ENCODE measurements at places on chromosomes 7 and 10.

GRCh38 chr10:24929056-24929544 lies 23.3 kb downstream of the PRTFDC1 start:
- DNase-seq, result no peak

DNA sequence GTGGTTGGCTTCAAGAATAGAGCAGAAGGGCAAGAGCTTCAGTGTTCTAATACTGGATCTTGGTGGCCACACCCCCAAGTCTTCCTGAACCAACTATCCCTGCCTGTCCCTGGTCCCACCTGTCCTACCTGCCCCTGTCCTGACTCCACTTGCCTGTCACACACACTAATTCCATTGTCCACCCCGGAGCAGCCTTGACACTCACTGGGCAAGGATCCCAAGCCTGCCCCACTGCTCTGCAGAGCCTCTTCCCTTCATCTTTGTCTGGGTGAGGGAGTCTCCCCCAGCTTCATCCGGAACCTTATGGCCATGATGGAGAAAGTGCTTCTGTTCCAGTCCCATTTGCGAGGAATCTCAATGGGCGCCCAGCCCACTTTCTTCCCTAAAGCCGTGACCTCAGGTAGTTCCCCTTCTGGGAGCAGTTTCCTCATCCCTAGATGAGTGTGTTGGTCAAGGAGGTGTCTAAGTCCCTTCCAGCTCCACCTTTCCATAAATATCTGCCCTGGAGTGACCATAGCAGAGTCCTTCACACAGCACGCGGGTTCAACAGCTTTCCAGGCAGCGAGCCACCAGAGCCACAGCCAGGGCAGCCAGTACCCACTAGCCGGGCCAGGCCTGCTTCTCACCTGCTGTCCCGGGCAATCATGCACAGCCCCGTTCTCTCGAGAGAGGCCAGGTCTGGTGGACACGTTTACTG lies 61.5 kb downstream of the VIPR2 start:
- DNase-seq, result no peak

DNA sequence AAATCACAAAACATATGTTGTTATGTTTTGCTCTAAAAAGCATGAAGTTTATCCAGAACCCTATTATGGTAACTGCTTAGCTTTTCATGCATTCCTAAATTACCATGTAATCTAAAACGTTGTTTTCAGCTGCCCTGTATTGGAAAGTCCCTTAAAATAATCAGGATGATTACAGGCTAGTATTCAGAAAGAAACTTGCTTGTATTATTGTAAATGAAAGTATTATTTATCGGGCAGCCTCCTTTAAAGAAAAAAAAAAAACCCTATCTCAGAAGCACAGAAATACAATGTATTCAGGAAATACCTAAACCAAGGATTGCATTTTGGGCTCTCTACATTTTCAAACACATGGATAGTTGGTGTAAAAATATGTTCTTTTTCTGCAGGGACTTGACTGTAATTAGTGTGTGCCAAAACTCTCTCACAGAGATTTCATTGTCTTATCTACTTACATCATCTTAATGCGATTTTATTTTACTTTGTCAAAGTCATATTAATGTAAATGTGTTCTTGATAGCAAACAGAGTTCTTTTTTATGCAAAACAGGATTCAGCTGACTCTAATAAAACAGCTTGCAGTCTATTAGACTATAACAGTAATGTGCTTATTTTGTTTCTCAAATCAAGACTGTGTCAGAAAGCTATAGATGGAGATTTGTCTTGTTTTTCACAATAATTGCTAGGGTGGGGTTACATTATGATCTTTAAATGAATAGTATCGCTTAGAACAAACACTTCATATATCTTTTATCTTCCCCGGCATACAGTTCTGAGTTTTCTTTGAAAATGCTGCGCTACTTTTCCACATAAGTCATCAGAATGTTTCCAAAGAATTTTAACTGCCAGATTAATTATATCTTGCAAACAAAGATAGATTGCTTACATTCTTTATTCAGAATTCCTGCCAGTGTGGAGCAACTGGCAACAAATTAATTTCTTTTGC lies 65.3 kb upstream of the ARID5B start:
- DNase-seq, result no peak

DNA sequence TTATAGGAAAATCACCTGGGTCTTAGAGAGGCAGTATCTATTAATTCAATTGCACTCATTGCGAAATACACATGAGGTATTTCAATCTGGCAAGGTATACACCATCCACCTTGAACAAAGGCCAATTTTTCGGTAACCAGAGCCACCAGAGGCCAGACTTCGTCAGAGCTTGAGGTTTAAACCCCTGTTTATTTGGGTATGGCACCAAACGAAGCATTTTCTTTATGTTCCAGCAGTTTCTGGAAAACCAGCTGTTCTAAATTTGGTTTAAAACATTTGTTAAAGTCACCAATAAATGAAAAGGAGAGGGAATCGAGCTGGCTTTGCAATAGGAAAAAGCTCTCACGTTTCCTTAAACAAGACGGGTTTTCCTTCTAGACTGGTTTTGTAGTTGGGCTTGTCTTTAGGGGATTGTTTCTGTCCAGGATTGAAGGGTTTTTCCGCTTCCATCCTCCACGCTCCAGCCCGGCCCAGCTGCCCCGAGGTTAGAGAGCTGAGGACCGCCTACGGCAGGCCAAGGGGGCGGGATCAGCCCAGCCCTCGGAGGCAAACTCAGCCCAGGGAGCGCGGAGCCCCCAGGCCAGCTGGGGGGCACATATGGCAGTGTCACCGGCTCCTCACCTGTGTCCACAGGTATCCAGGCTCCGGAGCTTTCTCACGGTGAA lies 539.4 kb upstream of the MGMT start:
- DNase-seq, result no peak

DNA sequence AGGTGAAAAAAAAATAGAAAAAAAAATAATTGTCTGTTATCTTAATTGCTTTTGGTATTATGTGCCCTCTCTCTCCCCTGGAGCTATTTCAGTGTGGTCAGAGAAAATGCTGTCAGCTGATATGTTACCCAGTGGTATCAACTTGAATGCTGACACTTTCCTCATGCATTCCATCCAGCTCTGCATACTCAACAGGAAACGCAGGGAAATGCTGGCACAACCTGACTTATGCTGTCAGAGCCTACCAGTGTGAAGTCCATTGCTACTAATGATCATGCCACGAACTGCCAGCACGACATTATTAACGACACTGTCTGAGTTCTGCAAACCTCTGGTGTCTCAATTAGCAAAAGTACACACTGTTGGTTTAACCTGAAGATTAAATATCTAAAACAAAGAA lies 182.8 kb downstream of the ZWINT start:
- no peak for DNase-seq

DNA sequence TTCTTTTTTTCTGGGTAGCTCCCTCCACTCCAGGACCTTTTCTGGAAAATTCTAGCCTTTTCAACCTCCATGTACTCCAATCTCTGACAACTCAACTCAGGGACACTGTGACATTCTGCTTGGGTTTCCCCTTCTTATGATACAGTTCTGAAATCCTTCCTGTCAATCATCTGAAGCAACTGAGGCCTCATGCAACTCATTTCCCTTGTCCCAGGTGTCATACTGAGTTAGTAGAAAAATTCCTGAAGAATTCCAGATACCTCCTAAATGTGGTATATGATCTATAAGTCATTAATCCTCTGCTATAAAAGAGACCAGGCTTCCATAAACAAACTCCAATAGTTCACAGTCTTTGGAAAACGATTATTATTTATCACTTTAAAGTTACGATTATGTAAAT lies 43.0 kb upstream of the MYO3A start:
- no peak for DNase-seq

- no peak for DNase-seq
Measured at GRCh38 chr10:68154211-68154497, 44.9 kb downstream of the MYPN start.

DNA sequence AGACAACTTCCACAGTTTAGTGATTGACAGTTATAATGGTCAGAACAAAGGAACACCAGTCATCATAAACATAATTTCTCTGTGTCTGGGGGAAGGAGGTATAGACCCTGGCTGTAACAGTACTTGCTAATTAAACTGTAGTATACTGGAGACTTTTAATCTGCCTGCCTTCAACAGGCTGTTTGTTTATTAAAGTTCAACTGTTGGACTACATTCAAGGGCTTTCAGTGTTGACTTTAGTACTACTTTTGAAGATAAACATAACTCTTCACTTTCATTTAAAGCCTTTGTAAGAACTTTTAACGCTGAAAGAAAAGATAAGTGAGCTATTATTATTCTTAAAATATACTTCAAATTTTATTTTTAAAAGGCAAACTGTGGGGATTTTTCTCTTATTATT lies 15.5 kb upstream of the PTTG1IP2 start:
- DNase-seq, result no peak

GRCh38 chr10:49329146-49329505 lies 30.2 kb downstream of the C10orf71 start:
- no peak for DNase-seq

- DNase-seq, result no peak
Measured at GRCh38 chr7:119482209-119482608, 790.8 kb upstream of the KCND2 start.

DNA sequence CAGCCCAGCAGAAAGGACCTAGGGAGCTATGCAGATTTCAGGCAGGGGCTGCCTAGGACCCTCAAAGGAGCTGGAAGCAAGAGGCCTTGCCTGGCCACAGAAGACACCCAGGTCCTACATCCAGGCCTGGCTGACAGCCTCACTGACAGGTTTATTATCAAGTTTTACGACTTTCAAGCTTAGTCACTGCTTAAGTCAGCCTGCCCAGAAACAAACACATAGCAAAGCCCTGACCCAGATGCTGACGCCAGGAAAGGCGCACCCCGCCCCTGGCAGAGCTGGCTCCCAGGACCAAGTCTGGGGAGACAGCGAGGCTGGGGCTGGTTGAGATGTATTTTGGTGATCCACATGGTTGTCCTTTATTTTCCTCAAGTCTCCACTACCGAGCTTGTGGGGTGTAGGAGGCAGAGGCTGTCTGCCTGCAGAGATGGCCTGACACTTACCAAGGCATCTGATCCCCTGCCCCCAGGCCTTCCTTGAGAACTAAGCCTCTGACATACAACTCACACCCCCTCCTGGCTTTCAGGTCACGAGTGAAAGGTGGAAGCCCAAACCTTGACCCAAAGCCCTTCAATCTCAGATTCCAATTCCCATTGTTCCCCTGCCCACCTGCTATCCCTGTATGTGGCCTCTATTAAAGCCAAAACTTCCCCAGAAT lies 80.7 kb upstream of the EMX2 start:
- DNase-seq, result no peak

DNA sequence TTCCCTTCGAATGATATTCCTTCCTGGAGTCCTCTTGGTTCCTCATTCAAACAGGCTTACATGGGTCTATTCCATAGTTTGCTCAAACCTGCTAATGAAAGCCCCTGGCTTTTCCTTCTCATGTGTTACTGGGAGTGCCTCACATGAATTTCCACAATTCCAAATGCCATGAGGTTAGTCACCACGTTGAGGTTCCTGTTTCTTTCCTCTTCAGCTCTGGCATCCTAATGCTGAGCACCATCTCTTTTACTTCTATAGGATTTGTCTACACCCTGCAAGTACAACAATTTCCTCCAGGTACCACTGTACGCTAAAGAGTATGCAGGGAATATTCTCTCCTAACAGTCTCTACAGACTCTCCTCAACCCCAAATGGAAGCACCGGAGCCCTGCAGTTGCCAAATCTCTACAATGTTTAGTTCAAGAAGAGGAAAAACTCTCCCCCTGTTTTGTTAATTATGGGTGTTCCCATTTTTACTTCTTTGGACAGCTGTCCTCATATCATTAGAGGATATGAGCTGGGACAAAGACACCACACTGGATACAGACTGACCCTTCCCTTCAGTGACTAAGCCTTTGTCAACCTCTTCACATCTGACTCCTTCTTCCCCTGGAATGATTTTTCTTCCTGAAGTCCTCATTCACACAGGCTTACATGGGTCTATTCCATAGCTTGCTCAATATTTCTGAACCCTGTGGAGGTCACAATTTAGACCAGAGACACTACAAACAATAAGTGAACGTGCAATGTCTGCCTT lies 145.8 kb upstream of the BET1 start:
- no peak for DNase-seq

- DNase-seq, result no peak
Measured at GRCh38 chr7:55099066-55099820, 80.4 kb downstream of the EGFR start.

DNA sequence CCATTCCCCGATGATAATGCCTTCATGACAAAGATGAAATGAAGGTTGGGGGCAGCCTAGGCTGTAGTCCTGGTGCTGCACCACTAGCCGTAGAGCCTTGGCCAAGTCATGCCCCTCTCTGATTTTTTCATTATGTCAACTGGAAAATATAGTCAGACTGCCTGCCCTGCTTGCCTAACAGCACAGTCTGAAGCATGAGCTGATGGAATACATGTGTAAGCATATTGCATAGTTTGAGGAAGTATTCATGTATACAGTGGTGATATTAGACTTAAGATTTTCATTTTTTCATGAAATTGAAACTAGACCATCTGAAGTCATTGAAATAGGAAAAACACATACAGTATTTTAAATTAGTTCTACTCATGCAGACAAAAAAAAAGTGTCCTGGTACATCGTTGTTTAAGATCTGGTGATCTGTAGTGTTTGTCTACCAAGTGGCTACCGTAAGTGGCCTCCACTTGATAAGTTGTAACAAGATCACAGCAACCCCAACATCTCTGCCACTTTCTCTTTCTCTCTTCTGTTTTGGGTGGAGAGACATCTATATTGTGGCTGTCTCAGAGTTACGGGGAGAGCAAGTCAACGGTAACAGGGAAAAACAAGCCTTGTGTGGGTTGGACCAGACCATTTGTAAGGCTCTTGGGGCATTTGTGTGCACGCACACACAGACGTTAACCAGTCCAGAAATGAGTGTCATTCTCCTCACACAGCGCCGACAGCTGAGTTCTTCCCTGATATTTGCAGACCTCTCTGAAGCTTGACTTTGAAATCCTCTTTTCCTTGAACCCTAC lies 716.6 kb upstream of the GALNT17 start:
- DNase-seq, result no peak

DNA sequence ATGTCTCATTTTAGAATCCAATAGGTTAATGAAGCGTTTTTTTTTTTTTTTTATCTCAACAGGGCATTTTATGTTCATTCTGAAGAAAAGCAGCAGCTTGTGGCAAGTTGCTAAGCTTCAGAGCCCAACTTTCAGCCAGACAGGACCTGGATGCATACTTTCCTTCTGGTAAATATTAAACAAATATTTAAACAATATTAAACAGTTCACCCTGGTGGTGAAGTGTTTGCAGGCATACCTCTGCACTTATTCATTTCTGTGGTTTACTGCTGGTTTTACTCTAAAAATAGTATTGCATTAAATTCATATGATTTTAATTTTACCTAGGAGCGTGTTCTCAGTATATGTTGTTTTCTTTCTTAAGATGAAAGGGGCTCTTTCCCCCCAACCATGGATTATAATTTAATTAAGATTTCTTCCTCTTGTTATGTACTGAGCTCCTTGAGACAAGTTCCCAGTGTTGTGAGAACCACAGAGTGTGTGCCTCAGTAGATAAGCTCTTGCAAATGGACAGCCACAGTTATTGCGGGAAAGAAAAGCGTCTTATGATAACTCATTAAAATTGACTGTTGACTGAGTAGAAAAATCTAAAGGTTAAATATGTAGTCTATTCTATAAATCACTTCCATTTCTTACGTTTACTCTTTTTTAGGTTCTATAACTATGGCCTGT lies 155.8 kb downstream of the MALRD1 start:
- DNase-seq, result no peak

- no peak for DNase-seq
Measured at GRCh38 chr7:101363196-101363733, 590 bp downstream of the COL26A1 start.
